Esophagus squamous epithelium (tissue), 5 donors: ENCODE measurements at places on chromosomes 2 and 18.

DNA sequence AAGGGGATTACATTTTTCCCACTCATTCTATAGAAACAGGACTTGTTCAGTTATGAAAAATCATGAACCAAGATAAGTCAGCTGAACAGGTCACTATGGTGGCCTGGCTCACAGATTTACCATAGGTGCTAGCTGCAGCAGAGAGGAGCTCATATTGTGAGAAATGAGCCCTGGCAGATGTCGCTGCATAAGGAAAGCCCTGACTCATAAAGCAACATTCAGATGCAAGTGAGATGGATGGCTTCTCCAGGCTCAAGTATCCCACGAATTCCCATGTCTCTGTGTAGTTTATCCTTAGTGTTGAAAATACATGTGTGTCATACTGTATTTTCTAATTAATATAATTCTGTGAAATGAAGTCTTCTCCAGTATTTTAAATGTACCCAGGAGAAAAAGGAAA lies 115.0 kb upstream of the LHCGR start:
- DNase-seq = no peak
- H3K4me1 ChIP-seq = no peaks in the 10 kb centered on the region
- H3K36me3 ChIP-seq = no peaks in the 10 kb centered on the region
- no peaks in the 10 kb centered on the region for H3K27me3 ChIP-seq
- H3K4me3 ChIP-seq = no peak overlapping the region
- H3K27ac ChIP-seq = no peak overlapping the region

DNA sequence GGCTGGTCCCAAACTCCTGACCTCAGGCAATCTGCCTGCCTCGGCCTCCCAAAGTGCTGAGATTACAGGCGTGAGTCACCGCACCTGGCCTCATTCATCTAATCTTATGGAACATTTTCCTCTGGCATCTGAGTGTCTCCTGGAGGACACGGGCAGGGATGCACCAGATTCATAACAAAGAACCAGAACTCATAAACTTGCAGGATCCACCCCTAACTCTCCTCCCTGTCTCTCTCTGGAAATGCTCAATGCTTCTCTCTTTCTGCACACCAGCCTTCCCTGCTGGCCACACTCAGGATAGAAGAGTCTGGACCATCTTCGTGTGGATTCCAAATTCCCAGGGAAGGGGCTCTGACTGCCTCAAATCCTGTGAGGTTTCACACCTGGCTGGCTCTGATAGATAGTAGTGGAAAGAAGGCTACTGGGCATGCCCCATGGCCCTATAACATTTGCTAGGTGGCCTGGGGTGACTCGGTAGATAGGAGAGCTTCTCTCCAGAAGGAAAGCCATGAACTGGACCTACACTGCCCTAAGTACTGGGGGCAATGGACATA lies 483.2 kb upstream of the GYPC start:
- H3K36me3 ChIP-seq = no peaks in the 10 kb centered on the region
- H3K4me3 ChIP-seq = no peak overlapping the region
- no peaks in the 10 kb centered on the region for H3K27me3 ChIP-seq
- DNase-seq = no peak

DNA sequence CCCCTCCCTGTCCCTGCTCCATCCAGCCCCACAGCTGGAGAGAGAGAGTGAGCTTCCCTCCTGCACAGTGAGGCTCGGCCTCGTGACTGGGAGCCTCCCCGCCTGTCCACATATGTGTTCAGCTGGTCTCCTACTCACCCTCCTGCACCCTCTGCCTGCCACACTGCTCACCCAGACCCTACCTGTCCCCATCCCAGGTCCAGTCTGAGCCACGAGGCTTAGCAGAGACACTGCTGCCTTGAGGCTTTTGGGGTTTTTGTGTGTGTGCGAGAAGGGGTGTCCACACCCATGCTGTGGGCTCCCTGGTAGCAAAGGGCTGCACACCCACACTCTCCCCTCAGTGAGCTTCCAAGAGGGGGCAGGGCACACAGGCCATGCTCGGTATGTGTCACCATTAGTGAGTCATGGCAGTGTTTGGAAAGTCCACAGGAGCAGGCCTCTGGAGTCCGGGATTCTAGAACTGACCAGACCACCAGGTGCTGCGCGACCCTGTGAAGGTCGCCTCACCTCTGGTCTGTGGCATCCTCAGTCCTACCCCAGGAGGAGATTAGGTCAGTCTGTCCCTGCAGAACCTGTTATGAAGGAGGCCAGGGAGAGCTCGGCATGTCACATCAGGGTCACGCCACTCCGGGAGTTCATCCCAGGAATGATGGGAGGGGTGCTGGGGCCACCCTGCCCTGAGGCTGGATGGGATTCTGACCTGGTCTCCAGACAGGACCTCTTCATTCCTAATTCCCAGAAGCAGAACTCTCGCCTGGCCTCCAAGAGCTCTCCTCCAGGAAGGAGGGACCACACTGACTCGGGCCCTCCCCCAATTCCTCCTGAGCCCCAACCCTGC lies 39.9 kb upstream of the SMAD7 start:
- H3K27me3 ChIP-seq = no peaks in the 10 kb centered on the region
- no peaks in the 10 kb centered on the region for H3K4me1 ChIP-seq
- DNase-seq = no peak
- no peaks in the 10 kb centered on the region for H3K36me3 ChIP-seq
- no peak overlapping the region for H3K4me3 ChIP-seq

DNA sequence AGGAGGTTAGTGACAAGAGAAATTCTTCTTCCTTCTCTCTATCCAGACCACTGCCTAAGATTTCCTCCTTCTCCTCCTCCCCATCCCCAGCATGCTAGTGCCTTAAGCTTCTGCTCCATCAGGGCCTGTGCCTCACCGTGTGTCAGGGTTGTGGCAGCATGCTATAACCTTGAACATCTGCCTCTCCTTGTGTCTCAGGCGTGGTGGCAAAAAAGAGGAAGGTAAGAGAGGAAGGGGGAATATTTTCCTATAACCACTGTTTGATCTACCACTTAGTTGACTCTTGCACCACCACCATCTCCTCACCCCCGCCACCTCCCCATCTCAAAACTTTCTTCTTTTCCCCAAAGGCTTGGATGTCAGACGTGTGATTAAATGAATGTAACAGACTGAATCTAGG lies 38.3 kb upstream of the PEX13 start:
- no peak overlapping the region for H3K27ac ChIP-seq
- no peaks in the 10 kb centered on the region for H3K27me3 ChIP-seq
- H3K4me1 ChIP-seq = no peaks in the 10 kb centered on the region
- no peak for DNase-seq
- no peaks in the 10 kb centered on the region for H3K36me3 ChIP-seq
- no peak overlapping the region for H3K4me3 ChIP-seq

DNA sequence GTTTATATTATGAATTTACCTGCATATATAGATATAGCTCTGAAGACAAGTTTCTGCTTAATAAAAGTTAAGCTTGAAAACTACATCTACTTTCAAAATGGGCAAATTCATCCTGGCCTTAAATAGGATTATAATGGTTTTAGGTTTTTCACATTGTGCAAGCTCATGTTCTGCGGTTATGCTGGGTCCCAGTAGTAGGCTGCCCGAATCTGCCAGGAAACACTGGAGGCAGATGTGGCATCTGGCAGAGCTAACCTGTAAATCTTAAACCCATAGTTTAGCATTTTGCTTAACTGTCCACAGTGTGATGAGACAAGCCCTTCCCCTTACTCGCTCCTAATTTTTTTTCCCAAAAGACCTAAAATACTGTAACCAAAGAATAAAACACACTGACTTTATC lies 234.2 kb downstream of the TCF4 start:
- DNase-seq = no peak
- H3K4me3 ChIP-seq = no peak overlapping the region
- H3K27me3 ChIP-seq = no peaks in the 10 kb centered on the region

DNA sequence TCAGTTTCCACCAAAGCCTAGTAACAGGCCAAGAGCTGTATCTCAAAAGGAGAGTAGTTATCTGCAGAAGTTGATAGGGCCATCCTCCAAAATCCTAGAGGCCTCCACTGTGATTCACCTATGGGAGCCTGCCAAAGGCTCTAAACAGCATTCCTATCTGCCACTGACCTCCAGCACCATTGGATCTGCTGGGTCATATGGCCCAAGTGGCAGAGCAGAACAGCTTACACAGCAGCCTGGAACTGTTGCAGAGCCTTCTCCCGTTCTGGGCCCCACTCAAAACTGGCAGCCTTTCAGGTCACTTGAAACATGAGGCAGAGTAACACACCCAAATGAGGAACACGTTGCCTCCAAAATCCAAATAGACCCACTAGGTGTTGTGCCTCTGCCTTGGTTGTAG lies 345.2 kb upstream of the RND3 start:
- no peaks in the 10 kb centered on the region for H3K36me3 ChIP-seq
- H3K4me1 ChIP-seq = no peaks in the 10 kb centered on the region
- no peak overlapping the region for H3K4me3 ChIP-seq
- DNase-seq = no peak
- H3K27me3 ChIP-seq = no peaks in the 10 kb centered on the region
- no peak overlapping the region for H3K27ac ChIP-seq
